ENCODE measurements at places on chromosomes 3 and 15. TPM values are rescaled to one million over a fixed set of nuclear protein-coding genes. Genes with fewer than 3 reads are reported as not detected.

CCR4 gene
- not detected for total RNA-seq

GOLGA6L6 gene
- not detected for total RNA-seq

EBLN2 gene
- total RNA-seq = 5.7 TPM

- no peaks in the 10 kb centered on the region for H3K36me3 ChIP-seq
- peaks cover 3% of the 10 kb centered on the region for H3K27me3 ChIP-seq
- no peaks in the 10 kb centered on the region for H3K4me1 ChIP-seq
- H3K27ac ChIP-seq = no peak overlapping the region
Measured at GRCh38 chr3:98323425-98323824, 30.2 kb upstream of the OR5K4 start.

LNP1 gene
- 2.0 TPM for total RNA-seq

GRCh38 chr15:83545804-83546511 is 98.8 kb downstream of the SH3GL3 start:
- no peak overlapping the region for H3K27ac ChIP-seq
- peaks cover 7% of the 10 kb centered on the region for H3K36me3 ChIP-seq
- H3K4me3 ChIP-seq = no peak overlapping the region
- no peaks in the 10 kb centered on the region for H3K4me1 ChIP-seq

FANCD2OS gene
- total RNA-seq = not detected

GRCh38 chr3:18126772-18127171 is 298.4 kb downstream of the SATB1 start:
- no peaks in the 10 kb centered on the region for H3K27me3 ChIP-seq

- no peaks in the 10 kb centered on the region for H3K4me1 ChIP-seq
- no peak overlapping the region for H3K27ac ChIP-seq
- H3K4me3 ChIP-seq = no peak overlapping the region
- H3K27me3 ChIP-seq = no peaks in the 10 kb centered on the region
Measured at GRCh38 chr3:147651107-147651778, 242.1 kb downstream of the ZIC1 start.

HCN4 gene
- total RNA-seq = 17.0 TPM

SLC22A13 gene
- total RNA-seq = 1.5 TPM

AP3B2 gene
- total RNA-seq = 218 TPM

DNA sequence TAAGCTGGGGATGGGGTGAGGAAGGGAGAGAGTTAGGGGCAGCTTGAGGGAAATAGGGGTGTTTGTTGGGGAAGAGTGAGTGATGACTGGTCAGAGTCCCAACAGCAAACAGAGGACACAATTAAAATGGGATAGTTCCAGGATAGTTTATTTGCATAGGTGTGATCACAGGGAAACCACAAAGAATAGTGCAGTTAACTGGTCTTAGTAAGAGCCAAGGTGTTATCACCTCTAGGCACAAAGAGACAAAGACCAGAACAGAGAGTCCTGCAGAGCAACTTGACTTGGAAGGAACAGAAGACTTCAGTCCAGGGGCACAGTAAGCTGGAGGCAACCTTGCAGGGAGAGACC is 42.1 kb upstream of the DLG1 start:
- H3K27me3 ChIP-seq = no peaks in the 10 kb centered on the region
- no peaks in the 10 kb centered on the region for H3K36me3 ChIP-seq
- no peak for DNase-seq
- peaks cover 26% of the 10 kb centered on the region for H3K4me1 ChIP-seq

- DNase-seq = no peak
- H3K4me3 ChIP-seq = no peak overlapping the region
- H3K36me3 ChIP-seq = no peaks in the 10 kb centered on the region
- peaks cover 25% of the 10 kb centered on the region for H3K4me1 ChIP-seq
- H3K27me3 ChIP-seq = peaks cover 5% of the 10 kb centered on the region
Measured at GRCh38 chr3:115876876-115877614, 253.7 kb downstream of the GAP43 start.

- no peaks in the 10 kb centered on the region for H3K4me1 ChIP-seq
- no peak overlapping the region for H3K27ac ChIP-seq
- no peak for DNase-seq
- peaks cover 4% of the 10 kb centered on the region for H3K36me3 ChIP-seq
- H3K4me3 ChIP-seq = no peak overlapping the region
Measured at GRCh38 chr15:70830615-70831014, 23.3 kb downstream of the LARP6 start.

- no peaks in the 10 kb centered on the region for H3K36me3 ChIP-seq
- H3K4me3 ChIP-seq = no peak overlapping the region
- H3K4me1 ChIP-seq = peaks cover 26% of the 10 kb centered on the region
- H3K27me3 ChIP-seq = peaks cover 3% of the 10 kb centered on the region
- H3K27ac ChIP-seq = no peak overlapping the region
- DNase-seq = peak; percentile 28
Measured at GRCh38 chr15:70539912-70540530, 223.3 kb downstream of the UACA start.

PLA2G4B gene
- total RNA-seq = 17.9 TPM

KBTBD13 gene
- total RNA-seq = not detected

HYKK gene
- 2.8 TPM for total RNA-seq

- no peak overlapping the region for H3K27ac ChIP-seq
- H3K27me3 ChIP-seq = peaks cover 6% of the 10 kb centered on the region
- DNase-seq = no peak
- H3K4me1 ChIP-seq = peaks cover 2% of the 10 kb centered on the region
Measured at GRCh38 chr15:31235311-31236183, 91.1 kb upstream of the KLF13 start.

- no peak overlapping the region for H3K4me3 ChIP-seq
- H3K27me3 ChIP-seq = peaks cover 2% of the 10 kb centered on the region
- H3K36me3 ChIP-seq = no peaks in the 10 kb centered on the region
- H3K4me1 ChIP-seq = peaks cover 7% of the 10 kb centered on the region
- H3K27ac ChIP-seq = no peak overlapping the region
Measured at GRCh38 chr15:64010719-64011118, 35.6 kb downstream of the DAPK2 start.

P2RY14 gene
- not detected for total RNA-seq

DNA sequence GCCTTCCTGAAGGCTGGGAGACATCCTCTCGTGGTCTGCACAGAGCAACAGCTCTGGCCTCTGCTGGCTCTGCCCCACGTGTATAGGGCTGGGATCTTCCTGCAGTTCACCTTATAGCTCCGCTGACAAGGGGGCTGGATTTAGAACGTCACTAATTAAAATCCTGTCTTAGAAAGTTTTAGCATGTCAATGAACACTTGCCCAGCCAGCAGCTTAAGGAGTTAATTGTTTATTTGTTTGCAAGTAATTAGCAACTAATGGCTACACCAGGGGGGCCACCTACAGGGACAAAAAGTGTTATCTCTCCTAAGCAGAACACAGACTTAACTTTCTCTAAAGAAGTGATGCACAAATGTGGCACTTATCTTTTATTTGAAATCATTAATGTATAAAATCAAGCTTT is at the start of gene HESX1:
TSS of gene HESX1 (minus strand) at position 84 of the 403 bp plus-strand sequence. CDS start at position 24, 60 bp downstream.
- no peak for DNase-seq
- H3K27ac ChIP-seq = no peak within 1 kb of the TSS
- H3K4me3 ChIP-seq = no peak within 1 kb of the TSS

- peak overlapping the region; percentile 18 for H3K4me3 ChIP-seq
- peaks cover 4% of the 10 kb centered on the region for H3K27me3 ChIP-seq
- no peak for DNase-seq
- peak overlapping the region; percentile 60 for H3K27ac ChIP-seq
- H3K4me1 ChIP-seq = peaks cover 57% of the 10 kb centered on the region
Measured at GRCh38 chr3:66454464-66454859, 46.4 kb downstream of the LRIG1 start.

ABHD14A gene
- 12.7 TPM for total RNA-seq

DNA sequence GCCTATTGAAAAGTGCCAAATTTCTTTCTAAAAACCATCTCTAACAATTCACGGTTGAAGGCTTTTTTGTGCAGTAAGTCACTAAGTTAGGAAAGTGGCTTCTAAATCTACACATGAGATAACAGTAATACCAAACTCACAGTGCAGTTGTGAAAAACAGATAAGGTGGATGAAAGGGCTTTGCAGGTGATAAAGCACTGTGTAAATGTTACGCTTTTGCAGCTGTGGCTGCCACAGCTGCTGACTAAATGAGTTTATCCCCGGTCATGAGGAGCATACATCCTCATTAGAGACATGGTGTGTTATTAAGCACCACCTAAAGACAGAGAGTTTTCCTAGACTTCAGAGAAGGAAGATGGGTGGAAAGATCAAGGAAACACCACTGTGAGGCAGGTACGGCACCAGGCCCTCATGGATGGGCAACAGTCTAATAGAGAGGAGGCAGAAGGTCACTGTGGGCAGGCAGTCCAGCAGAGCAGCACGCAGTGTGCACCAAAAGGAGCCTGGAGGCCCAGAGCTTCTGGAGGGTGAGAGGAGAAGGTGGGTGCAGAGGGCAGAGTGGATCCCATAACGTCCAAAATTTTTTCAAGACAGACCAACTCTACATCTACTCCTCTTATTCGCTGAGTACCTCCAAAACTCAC is 68.5 kb downstream of the FMN1 start:
- no peaks in the 10 kb centered on the region for H3K4me1 ChIP-seq
- H3K4me3 ChIP-seq = no peak overlapping the region
- H3K27me3 ChIP-seq = no peaks in the 10 kb centered on the region

ACTC1 gene
- total RNA-seq = 19.6 TPM

DNA sequence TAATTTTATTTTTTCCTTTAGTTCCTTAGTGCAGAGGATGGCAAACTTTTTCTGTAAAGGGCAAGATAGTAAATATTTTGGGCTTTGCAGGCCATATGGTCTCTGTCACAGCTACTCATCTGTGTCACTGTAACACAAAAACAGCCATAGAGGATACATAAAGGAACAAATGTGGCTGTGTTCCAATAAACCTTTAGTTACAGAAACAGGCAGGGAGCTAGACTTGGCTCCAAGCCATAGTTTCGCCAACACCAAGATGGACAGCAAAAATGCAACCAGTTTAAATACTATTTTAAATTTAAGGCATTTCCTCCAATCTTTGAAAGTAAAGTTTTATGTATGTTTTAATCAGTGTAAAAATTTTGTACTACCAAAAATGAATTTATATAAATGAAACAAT is 753.4 kb downstream of the FHIT start:
- DNase-seq = no peak
- H3K36me3 ChIP-seq = no peaks in the 10 kb centered on the region
- H3K4me1 ChIP-seq = no peaks in the 10 kb centered on the region
- H3K4me3 ChIP-seq = no peak overlapping the region

GRCh38 chr3:170910542-170910941 is 2.1 kb upstream of the EIF5A2 start:
- no peak for DNase-seq
- H3K36me3 ChIP-seq = peaks cover 8% of the 10 kb centered on the region
- H3K4me3 ChIP-seq = no peak overlapping the region
- H3K27me3 ChIP-seq = peaks cover 3% of the 10 kb centered on the region
- no peaks in the 10 kb centered on the region for H3K4me1 ChIP-seq
- H3K27ac ChIP-seq = no peak overlapping the region

NR2E3 gene
- total RNA-seq = 0.69 TPM

- H3K36me3 ChIP-seq = peaks cover 10% of the 10 kb centered on the region
- no peak for DNase-seq
- no peak overlapping the region for H3K4me3 ChIP-seq
- no peaks in the 10 kb centered on the region for H3K27me3 ChIP-seq
- H3K4me1 ChIP-seq = no peaks in the 10 kb centered on the region
Measured at GRCh38 chr3:69838217-69838616, 99.0 kb downstream of the MITF start.

DNA sequence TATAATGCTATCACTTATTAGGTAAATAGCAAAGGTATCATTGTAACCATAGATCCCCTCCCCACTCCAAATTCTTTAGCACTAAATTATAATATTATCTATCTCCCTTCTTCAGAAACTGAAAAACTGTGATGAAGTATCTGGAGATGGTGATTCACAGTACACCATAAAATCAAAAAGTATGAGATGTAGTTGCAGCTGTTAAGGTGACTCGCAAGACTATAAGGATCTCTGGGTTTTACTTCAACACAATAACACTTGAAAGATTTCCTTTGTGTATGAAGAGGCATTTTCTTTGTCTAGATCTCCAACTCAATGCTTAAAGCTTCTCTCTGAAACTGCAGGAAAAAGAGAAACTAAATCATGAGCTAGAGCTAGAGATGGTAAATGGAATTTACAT is 46.9 kb downstream of the IFT57 start:
- peaks cover 16% of the 10 kb centered on the region for H3K4me1 ChIP-seq
- no peaks in the 10 kb centered on the region for H3K27me3 ChIP-seq
- DNase-seq = no peak

- H3K4me1 ChIP-seq = no peaks in the 10 kb centered on the region
- no peaks in the 10 kb centered on the region for H3K36me3 ChIP-seq
- H3K27me3 ChIP-seq = peaks cover 2% of the 10 kb centered on the region
- no peak overlapping the region for H3K4me3 ChIP-seq
- no peak for DNase-seq
Measured at GRCh38 chr15:95645791-95646338, 684.6 kb upstream of the NR2F2 start.

DNA sequence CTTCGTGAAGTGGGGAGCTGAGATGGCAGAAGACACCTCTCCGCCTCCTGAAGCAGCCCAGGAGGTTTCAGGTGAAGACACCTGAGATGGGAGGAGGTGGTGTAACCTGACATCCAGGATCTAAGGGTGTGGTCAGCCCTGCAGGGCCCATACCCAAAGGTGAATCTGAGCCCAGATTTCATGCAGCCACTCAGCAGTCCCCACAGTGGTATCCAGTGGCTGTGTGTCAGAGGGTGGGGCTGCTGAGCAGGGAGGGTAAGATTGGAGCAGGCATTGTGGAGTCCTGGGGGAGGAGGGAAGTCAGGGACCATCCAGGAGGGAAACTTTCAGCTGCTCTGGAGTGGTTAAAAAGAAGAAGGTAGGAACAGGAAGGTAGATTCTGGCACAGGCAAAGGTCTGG is 46.0 kb upstream of the SMAD6 start:
- no peak overlapping the region for H3K4me3 ChIP-seq
- H3K27ac ChIP-seq = no peak overlapping the region

GRCh38 chr3:30890907-30891306 is 3.6 kb downstream of the GADL1 start:
- DNase-seq = no peak
- no peaks in the 10 kb centered on the region for H3K36me3 ChIP-seq

ITIH3 gene
- not detected for total RNA-seq

GRCh38 chr3:143065364-143065763 is 54.2 kb upstream of the CHST2 start:
- H3K27me3 ChIP-seq = peaks cover 4% of the 10 kb centered on the region
- H3K4me1 ChIP-seq = peaks cover 37% of the 10 kb centered on the region
- no peaks in the 10 kb centered on the region for H3K36me3 ChIP-seq
- no peak overlapping the region for H3K4me3 ChIP-seq

DNA sequence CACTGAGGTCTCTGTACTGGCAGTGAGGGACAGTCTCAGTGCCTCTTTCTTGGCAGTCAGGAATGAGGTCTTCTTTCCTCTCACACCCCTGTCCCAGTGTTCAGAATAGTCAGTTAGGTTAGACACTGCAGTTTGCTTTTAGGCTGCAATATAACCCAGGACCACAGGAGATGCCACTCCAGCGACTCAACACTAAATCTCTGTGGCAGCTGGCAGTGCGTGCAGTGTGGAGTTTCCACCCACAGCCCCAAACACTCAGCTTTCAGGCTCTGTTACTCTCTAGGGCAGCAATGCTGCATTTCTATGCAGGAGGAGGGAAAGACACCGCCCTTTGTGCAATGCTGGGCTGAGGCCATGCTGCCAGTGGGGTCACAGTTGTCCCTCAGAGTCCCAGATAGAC is 150.2 kb upstream of the SUCLG2 start:
- H3K4me1 ChIP-seq = no peaks in the 10 kb centered on the region
- no peak for DNase-seq
- peaks cover 9% of the 10 kb centered on the region for H3K36me3 ChIP-seq
- no peaks in the 10 kb centered on the region for H3K27me3 ChIP-seq

All from glutamatergic neuron (in vitro differentiated cells).